Cardiac muscle cell (in vitro differentiated cells and primary cell): ENCODE measurements at places on chromosomes 11 and 22. TPM values are rescaled to one million over a fixed set of nuclear protein-coding genes. Genes with fewer than 3 reads are reported as not detected.

DNA sequence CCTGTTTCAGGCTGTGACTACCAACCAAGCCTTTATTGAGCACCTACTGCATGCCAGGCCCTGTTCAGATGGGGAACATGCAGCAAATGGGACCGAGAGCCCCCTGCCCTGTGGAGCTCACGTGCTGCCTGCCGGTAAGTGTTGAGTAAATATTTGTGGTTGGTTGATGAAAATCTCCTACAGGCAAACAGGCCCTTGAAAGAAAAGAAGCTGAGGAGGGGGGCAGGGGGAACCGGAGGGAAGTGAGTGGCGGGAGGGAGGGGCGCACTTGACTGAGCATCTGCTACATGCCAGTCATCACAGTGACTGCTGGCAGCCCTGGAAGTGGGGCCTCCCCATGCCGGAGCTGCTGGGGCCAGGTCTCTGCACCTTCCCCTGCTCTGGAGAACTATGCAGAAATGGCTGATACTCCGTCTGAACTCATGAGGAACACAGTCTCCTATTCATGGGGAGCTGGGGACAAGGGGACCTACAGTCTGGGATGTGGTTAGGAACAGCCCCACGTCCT, 34.2 kb downstream of the MACROD1 start:
- peaks cover 30% of the 10 kb centered on the region for H3K4me1 ChIP-seq
- H3K27me3 ChIP-seq: no peaks in the 10 kb centered on the region
- no peaks in the 10 kb centered on the region for H3K36me3 ChIP-seq
- no peak overlapping the region for H3K4me3 ChIP-seq

DNA sequence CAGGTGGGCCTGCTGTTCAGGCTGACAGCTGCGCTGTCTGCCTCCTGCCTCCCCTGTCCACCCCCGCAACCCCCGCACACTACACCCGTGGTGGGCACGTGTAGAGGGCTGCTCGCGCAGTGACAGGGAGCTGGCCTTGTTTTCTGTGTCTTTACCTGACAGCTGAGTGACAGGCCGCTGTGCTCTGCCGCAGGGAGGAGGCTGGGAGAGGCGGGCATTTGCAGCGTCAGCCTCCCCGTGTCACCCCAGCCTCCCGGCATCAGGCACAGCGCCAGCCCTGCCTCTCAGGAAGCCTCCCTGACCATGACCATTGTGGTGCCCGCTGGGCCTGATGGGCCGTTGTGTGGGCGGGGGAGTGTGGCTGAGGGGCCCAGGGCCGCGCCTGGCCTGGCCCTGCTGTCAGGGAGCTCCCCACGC, 32.0 kb upstream of the RELT start:
- H3K4me1 ChIP-seq: peaks cover 13% of the 10 kb centered on the region
- no peak for DNase-seq
- H3K27me3 ChIP-seq: no peaks in the 10 kb centered on the region
- no peak overlapping the region for H3K4me3 ChIP-seq

GRCh38 chr11:86608251-86608799, 64.1 kb downstream of the ME3 start:
- H3K4me1 ChIP-seq: peaks cover 33% of the 10 kb centered on the region
- H3K27me3 ChIP-seq: no peaks in the 10 kb centered on the region
- H3K27ac ChIP-seq: no peak overlapping the region
- DNase-seq: peak; percentile 61

DNA sequence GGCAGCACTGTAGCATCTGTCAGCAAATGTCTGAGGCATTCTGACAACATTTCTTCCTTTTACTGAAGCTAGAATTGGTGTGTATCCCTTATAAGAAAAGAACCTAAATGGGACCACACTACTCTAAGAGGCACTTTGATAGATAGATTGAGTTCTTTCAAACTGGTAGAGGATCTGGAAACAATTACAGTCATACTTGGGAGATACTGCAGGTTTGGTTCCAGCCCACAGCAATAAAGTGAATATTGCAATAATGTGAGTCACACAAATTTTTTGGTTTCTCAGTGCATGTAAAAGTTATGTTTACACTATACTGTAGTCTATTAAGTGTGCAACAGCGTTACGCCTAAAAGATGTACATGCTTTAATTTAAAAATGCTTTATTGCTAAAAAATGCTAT, 96.9 kb downstream of the SBF2 start:
- H3K27me3 ChIP-seq: no peaks in the 10 kb centered on the region
- H3K27ac ChIP-seq: no peak overlapping the region
- peaks cover 3% of the 10 kb centered on the region for H3K36me3 ChIP-seq
- no peaks in the 10 kb centered on the region for H3K4me1 ChIP-seq
- no peak overlapping the region for H3K4me3 ChIP-seq

GRCh38 chr11:62646825-62647608, 604 bp upstream of the GANAB start:
- no peak overlapping the region for H3K4me3 ChIP-seq
- H3K4me1 ChIP-seq: peaks cover 4% of the 10 kb centered on the region
- H3K27me3 ChIP-seq: no peaks in the 10 kb centered on the region
- no peak overlapping the region for H3K27ac ChIP-seq
- no peak for DNase-seq
- H3K36me3 ChIP-seq: peaks cover 20% of the 10 kb centered on the region

GRCh38 chr11:125494561-125494960, 1.5 kb downstream of the FEZ1 start:
- peak; percentile 13 for DNase-seq
- peaks cover 34% of the 10 kb centered on the region for H3K27me3 ChIP-seq
- H3K36me3 ChIP-seq: no peaks in the 10 kb centered on the region
- H3K4me3 ChIP-seq: peak overlapping the region; percentile 73

DNA sequence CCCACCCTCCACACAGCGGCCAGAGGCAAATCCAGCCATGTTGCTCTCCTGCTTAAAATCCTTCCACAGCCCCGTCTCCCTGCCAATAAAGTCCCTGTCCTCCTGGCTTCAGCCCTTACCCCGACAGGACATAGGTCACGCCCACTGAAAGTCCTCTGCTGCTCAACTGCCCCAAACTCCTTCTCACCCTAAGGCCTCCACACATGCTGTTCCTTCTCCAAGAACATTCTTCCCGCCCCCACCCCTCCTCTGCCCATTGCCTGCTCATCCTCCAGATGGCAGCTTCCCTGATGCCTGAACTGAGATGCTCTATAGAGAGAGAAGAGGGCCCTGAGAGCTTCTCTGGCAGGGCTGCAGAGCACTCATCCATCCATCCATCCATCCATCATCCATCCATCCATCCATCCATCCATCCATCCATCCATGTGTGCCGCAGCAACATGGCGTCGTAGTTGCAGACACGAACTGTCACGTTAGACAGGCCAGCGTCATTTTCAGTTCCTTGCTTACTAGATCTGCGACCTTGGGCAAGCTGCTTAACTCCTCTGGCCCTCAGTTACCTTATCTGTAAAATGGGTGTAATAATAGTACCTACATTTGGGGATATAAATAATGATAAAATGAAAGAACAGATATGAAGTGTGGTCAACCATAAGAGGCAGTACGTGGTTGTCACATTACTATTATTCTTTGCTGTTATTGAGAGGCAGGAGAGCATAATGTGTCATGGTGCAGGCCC, 9.4 kb downstream of the NPTXR start:
- H3K4me1 ChIP-seq: no peaks in the 10 kb centered on the region
- H3K36me3 ChIP-seq: no peaks in the 10 kb centered on the region
- H3K4me3 ChIP-seq: no peak overlapping the region

DNA sequence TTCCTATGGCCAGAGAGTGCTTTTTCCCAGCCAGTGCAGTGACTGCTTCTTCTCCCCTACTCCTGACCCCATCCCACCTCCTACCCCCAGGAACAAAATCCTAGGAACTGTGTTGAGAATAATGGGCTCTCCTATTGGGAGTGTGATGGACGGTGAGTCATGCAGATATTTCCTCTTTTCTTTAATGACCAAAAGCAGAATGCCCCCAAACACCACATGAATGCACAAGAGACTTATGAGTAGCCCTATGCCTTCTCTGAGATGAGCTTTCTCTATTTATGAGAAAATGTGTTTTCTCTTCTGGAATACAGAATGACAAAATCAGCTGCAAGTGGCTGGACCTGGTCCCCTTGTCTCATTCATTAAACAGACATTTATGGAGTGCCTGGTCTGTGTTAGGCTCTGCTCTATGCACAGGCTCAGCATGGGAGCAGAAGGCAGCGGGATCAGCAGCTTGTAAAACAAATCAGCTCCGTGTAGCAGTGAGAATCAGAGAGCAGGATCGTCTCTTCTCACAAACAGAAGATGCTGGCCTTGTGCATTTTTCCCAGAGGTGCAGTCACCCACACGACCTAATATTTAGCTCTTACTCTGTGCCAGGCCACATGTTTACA, 47.5 kb upstream of the GALNT18 start:
- H3K36me3 ChIP-seq: no peaks in the 10 kb centered on the region
- H3K27me3 ChIP-seq: no peaks in the 10 kb centered on the region
- no peak for DNase-seq
- H3K27ac ChIP-seq: no peak overlapping the region

The CHRM1 gene
- 1.3 and 1.4 TPM in 2 replicates for total RNA-seq

The NLRP10 gene
- total RNA-seq: not detected in 2 replicates
